IMR-90 (cell line): ENCODE measurements at places on chromosomes 5 and 9. TPM values are rescaled to one million over a fixed set of nuclear protein-coding genes. Genes with fewer than 3 reads are reported as not detected.

DNA sequence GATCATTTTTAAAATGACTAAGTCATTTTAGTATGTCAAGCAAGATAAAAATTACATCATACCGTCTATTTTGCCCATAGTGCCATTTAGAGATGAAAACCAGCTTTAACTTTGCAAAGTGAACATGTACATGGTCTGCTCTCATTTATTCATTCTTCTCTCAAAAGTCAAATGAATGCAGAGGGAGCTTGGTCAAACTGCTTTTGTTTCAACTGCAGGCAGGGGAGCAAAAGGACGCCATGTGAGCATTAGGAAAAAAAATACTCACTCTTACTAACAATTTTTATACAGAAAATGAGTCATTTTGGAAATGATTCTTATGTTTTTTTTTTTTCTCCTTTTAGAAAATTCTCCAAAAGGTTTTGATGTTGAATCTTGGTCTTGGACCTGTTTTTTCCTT is 15.7 kb downstream of the SCGB3A1 start:
- peak; percentile 17 for DNase-seq

Gene C9orf78
- total RNA-seq, result 29.8 and 57.5 TPM in 2 replicates

GRCh38 chr9:40927260-40927631 is 201.2 kb downstream of the FOXD4L6 start:
- DNase-seq, result no peak

Gene POLK
- 24.4 and 34.2 TPM in 2 replicates for total RNA-seq

Gene GFPT2
- total RNA-seq, result 20.6 and 20.8 TPM in 2 replicates

Gene PPIP5K2
- 67.6 and 96.4 TPM in 2 replicates for total RNA-seq

Gene GHR
- total RNA-seq, result 1.1 TPM in 2 replicates

GRCh38 chr9:93586290-93587057 is 10.1 kb downstream of the PHF2 start:
- no peak for DNase-seq

Gene DROSHA
- 36.4 and 41.4 TPM in 2 replicates for total RNA-seq

Gene PCDHA1
- total RNA-seq, result under 0.01 TPM in 1 of 2 replicates, not detected in the other

DNA sequence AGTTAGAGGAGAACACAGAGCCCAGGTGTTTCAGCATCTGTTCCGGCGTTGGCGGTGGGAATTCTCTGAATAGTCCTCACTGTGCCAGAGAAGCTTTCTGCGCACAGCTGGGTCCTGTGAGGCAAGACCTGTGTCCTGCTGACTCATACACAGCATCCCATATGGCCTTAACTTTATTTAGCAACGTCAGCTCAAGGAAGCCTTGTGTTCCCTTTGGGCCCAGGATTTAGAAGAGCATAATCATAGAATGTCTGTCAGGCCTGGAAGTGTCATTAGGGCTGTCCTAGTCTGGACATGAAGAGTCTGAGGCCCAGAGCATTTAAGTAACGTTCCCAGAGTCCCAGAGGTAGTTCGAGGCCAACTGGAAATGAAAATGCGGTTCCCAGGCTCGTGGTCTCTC is 188.6 kb upstream of the DMRT1 start:
- no peak for DNase-seq

Gene PTGER4
- 7.9 and 10.6 TPM in 2 replicates for total RNA-seq

Gene FOXI1
- not detected in 2 replicates for total RNA-seq

Gene AGXT2
- not detected in 2 replicates for total RNA-seq

DNA sequence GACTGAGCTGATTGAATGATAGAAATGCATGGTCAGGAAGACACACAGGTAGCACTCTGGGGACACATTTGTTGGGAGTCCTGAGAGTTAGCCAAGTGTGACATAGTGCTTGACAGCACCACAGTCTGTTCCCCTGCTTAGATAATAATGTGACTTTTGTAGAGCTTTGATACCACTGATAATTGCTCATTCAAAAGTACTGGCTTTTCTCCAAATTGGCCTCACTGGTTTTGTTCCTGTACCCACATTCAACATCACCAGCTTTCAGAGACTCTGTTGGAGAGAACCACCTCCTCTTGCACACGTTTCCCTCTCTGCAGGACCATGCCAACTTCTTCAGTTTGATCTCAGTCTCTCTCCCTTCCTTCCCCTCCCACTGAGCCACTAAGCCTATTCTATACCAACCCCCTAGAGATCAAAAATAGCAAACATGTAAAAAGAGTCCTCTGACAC is 52.5 kb upstream of the IL7R start:
- DNase-seq, result no peak

- DNase-seq, result no peak
These were observed 19.6 kb downstream of the FBXO38 start for GRCh38 chr5:148403344-148403743.

DNA sequence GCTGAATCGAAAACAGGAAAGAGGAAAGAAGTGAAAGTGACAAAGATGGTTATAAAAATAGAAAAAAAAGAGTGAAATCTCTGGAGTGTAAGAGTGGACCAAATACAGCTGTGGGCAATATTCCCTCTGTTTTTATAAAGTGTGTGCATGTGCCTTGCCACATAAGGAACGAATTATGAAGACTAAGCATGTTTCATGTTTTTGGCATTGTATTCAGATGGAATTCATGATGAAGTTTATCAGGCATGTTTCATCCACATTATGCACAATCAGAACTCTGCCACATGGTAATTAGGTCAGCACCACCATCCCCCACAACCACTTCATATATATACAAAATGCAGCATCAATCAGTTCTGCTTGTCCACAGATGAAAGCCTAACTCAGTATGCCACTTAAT is 348.0 kb downstream of the ZNF608 start:
- DNase-seq, result peak; percentile 19

Gene PIP5KL1
- total RNA-seq, result 0.28 and 0.36 TPM in 2 replicates

GRCh38 chr9:123945532-123945931 is 15.6 kb upstream of the DENND1A start:
- DNase-seq, result peak; percentile 21

- DNase-seq, result no peak
These were observed 810.2 kb downstream of the EFNA5 start for GRCh38 chr5:106860398-106861044.

GRCh38 chr5:139392678-139393496 is 2.0 kb downstream of the PROB1 start:
- DNase-seq, result no peak

DNA sequence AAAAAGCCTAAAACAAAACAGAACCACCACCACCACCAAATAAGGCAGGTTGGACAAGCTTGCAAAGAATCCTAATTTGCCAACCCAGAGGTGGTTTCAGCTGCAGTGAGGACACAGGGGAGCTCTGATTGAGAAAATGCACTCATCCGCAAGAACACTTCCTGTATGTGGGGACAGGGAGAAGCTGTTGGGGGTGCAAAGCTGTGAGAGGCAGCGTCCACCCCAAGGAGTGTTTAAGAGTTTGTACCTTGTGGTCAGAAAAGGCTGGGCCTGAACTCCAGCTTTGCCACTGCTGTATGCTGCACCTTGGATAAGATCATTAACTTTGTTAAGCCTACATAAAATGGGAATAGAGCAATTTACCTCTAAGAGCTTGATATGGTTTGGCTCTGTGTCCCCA is 511.7 kb downstream of the BNC2 start:
- no peak for DNase-seq

Gene EIF4EBP3
- total RNA-seq, result 0.28 and 0.36 TPM in 2 replicates

Gene ORM2
- not detected in 2 replicates for total RNA-seq

- no peak for DNase-seq
These were observed 5.8 kb upstream of the RECK start for GRCh38 chr9:36030871-36031270.

GRCh38 chr5:13212886-13213285 is 731.6 kb downstream of the DNAH5 start:
- no peak for DNase-seq

DNA sequence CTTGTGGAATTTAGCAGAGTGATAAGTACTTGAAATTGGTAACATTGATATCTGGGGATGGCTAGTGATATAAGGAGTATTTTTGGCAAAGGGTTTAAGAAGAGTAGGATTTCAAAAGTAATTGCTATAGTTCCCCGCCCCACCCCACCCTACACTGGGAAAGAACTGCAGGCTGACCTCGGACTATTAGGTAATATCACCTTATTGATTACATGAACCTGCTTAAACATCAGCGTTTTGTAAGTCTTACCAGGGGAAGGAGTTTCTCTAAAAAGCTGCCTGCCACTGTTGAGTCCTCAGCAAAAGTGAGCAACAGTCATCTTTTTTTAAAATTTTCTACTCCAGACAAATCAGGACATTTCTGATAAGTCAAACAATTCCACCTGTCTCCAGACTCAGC is 337.3 kb downstream of the DTWD2 start:
- no peak for DNase-seq

GRCh38 chr9:105647595-105648349 is 14.5 kb upstream of the TAL2 start:
- DNase-seq, result peak; percentile 16

DNA sequence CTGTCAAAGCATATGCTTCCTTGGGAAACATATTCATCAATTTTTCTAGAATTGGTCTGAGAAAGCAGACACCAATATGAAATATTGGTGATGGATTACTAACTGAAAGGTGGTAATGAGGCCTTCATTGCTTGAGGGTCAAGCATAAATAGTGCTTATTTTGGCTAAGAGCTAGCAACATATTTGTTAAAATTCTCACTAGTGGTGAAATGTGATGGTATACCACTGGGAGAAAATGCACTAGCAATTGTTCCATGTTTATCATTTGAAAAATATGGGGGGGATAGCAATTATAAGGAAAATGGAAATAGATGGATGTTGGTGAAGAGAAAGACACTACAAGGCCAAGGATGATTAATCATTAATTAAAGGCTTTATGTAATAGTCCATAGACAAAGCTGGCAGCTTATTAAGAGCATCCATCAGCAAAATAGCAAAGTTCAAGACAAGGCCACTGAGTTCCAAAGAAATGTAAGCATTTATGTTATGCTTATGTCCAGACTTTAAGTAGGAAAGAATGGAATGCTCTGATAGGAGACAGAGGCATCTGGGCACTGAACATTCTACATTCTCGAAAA is 253.7 kb upstream of the PRDM9 start:
- no peak for DNase-seq

DNA sequence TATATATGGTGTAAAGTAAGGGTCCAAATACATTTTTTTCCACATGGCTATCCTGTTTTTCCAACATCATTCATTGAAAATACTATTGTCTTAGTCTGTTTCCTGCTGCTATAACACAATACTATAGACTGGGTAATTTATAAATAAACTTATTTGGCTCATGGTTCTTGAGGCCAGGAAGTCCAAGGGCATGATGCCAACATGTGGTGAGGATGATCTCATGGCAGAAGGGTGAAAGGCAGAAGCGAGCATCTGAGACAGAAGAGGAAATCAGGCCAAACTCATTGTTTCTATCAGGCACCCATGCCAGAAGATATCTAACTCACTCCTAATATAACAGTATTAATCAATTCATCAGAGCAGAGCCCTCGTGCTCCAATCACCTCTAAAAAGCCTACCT is 42.6 kb downstream of the ANKRD55 start:
- peak; percentile 80 for DNase-seq

Gene DMGDH
- total RNA-seq, result under 0.01 and 0.18 TPM in 2 replicates

Gene FABP6
- not detected in 2 replicates for total RNA-seq

Gene CDC20B
- total RNA-seq, result not detected in 2 replicates

GRCh38 chr5:151318850-151319732 is 15.5 kb upstream of the SLC36A3 start:
- peak; percentile 2 for DNase-seq

Gene HTR4
- total RNA-seq, result not detected in 2 replicates

GRCh38 chr9:131621551-131622358 is 76.4 kb downstream of the PRRT1B start:
- DNase-seq, result no peak

DNA sequence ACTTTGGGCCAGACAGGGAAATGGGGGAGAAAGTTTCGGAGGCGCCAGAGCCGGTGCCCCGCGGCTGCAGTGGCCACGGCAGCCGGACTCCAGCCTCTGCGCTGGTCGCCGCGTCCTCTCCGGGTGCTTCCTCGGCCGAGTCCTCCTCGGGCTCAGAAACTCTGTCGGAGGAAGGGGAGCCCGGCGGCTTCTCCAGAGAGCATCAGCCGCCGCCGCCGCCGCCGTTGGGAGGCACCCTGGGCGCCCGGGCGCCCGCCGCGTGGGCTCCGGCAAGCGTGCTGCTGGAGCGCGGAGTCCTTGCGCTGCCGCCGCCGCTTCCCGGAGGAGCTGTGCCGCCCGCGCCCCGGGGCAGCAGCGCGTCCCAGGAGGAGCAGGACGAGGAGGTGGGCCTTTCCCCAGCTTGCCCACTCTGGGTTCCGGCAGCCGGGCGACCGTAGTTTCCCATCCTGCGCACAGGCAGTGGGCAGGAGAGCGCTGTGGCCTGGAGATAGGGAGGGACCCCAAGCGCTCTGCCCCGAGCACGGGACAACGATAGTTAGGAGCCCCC is 516 bp downstream of the MAST4 start:
- DNase-seq, result no peak

Gene PCDHA9
- under 0.01 TPM in 2 replicates for total RNA-seq

Gene IFNK
- not detected in 2 replicates for total RNA-seq

GRCh38 chr9:138007566-138007917 is 130.0 kb downstream of the CACNA1B start:
- DNase-seq, result no peak

GRCh38 chr9:104991144-104991953 is 63.4 kb upstream of the ABCA1 start:
- peak; percentile 82 for DNase-seq

DNA sequence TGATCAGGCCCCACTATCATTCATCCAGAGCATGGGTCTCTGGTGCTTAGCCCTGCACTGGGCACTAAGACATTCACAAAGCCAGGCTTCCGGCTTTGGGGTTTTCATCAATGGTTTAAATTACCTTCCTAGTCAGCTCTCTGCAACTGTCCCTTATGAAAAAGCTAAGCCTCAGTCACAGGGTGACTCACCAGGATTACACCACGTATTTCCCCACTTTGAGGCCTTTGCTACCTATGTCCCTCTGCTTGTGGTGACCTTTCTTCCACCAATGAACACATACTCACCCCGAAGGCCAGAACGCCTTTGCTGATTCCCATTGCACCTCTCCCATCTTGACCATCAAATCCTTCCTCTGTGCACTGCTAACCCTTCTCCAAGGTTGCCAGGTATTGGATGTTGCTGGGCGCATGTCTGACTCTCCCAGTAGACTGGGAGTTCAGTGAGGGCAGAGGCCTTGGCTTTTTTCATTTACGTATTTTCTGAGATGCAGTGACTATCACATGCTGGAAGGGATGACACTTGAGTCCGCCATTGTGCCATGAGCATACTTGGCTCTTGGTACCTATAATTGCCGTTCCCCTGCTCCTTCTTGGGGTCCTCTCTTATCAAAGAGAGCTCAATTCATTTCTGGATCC is 58.7 kb upstream of the TNFSF8 start:
- no peak for DNase-seq

DNA sequence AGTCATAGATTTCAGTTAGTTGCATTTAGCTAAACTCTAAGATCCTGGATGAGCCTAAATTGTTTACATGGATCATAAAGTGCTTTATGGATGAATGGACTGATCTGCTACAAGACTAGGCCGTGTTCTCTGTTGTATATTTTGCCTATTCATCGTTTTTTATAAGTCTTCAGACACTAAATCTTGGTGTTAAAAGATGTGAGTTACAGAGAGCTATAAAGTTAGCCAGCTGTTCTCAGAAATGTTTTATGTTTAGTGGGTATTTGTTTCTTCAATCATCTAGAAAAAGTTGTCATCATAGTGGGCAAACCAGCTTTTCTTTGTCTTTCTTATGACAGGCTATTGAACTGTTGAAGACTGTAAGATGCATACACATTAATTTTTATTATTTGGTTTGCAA is 585.8 kb upstream of the SEMA6A start:
- DNase-seq, result no peak
